Activated CD8-positive, alpha-beta T cell treated with anti-CD3 and anti-CD28 coated beads for 36 hours (primary cell): ENCODE measurements at places on chromosomes 7 and 10. TPM values are rescaled to one million over a fixed set of nuclear protein-coding genes. Genes with fewer than 3 reads are reported as not detected.

DNA sequence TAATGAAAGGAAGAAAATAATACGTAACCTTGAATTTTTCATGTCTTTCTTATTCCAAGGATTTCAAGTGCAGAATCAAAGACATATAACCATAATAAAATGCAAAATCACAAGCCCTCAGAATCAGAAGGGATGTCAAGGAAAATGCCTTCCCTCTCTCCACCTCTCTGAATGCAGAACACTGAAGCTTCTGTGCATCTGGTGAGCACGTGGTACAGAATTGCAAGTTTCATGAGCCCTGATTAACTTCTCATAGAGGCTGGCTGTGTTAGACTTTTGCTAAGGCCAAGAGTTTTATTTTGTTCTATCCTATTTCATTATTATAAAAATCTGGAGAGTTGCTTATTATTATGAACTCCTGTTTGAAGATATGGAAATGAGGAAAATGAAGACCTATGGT is 533.7 kb upstream of the POM121L12 start:
- no peaks in the 10 kb centered on the region for H3K27me3 ChIP-seq
- no peak for DNase-seq
- H3K4me1 ChIP-seq, result no peaks in the 10 kb centered on the region
- no peak overlapping the region for H3K27ac ChIP-seq
- no peaks in the 10 kb centered on the region for H3K36me3 ChIP-seq

GRCh38 chr10:17859492-17860156 is 50.5 kb downstream of the MRC1 start:
- peaks cover 2% of the 10 kb centered on the region for H3K27me3 ChIP-seq
- DNase-seq, result no peak
- H3K36me3 ChIP-seq, result no peaks in the 10 kb centered on the region
- no peak overlapping the region for H3K27ac ChIP-seq
- H3K4me1 ChIP-seq, result peaks cover 3% of the 10 kb centered on the region
- no peak overlapping the region for H3K4me3 ChIP-seq

LIPJ gene
- total RNA-seq, result not detected

- H3K4me1 ChIP-seq, result peaks cover 31% of the 10 kb centered on the region
- DNase-seq, result no peak
- H3K27me3 ChIP-seq, result no peaks in the 10 kb centered on the region
- no peak overlapping the region for H3K27ac ChIP-seq
- no peak overlapping the region for H3K4me3 ChIP-seq
These were observed 8.4 kb upstream of the PFKFB3 start for GRCh38 chr10:6194311-6194710.
